ENCODE measurements at places on chromosomes 3 and 15.
A peak's percentile ranks its signal among the peaks of the same experiment; 100 is the strongest.

- no peak for DNase-seq
Measured at GRCh38 chr3:154389861-154390260, 40.1 kb downstream of the GPR149 start.

DNA sequence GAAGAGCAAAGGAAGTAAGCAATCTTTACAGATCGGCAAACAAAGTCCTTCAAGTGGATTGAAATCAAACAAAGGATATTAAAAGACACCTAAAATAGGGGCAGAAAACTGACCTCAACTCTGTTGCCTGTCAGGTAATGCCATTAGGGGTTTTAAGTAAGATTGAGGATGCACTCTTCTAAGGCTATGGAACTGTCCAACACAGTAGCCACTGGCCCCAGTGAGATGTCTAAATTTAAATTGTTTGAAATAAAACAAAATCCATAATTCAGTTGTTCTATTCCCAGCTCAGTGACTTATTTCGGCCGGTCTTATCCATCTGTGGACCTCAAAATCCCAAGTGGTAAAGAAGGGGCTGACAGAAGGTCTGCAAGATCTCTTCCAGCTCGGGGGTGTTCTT is 49.5 kb upstream of the LMCD1 start:
- DNase-seq, result no peak

DNA sequence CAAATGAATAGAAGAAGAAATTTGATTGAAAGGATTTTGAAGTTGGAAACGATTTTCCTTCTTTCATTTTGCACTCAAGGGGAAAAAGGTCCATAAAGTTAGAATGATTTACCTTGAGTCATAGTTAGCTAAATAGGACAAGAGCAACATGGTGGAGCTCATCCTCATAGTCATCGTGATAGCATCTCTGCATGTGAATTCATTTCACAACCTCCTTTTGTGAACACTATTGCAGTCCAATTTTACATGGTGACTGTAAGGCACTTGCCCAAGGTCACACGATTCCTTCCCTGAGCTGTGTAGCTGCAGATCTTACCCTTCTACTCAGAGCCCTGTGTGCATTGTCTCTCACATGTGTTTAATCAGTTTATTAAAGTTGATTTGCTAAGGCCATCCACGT is 359.8 kb upstream of the C2CD4B start:
- DNase-seq, result no peak

- no peak for DNase-seq
Measured at GRCh38 chr3:158925021-158925420, 123.2 kb downstream of the MFSD1 start.

- no peak for DNase-seq
Measured at GRCh38 chr15:70196372-70197316, 98.9 kb upstream of the TLE3 start.

DNA sequence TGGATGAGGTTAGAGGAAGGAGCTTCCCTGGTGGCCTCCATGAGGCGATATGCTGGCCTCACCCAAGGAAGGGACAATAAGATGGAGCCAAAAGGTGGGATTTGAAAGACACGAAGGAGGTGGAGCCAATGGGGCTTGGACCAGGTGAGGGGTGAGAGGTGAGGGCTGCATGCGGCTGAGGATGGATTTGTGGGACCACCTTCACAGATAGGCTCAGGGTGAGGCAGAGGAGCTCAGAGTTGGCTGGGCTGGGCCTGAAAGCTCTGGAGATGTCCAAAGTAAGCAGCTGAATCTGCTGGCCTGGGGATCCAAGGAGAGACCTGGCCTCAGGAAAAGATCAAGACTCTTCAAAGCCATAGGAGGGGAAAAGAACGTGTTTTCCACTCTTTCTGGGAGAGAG is 49.8 kb downstream of the EXOG start:
- no peak for DNase-seq

GRCh38 chr15:66724732-66725463 is 22.9 kb downstream of the SMAD6 start:
- no peak for DNase-seq

GRCh38 chr15:101049282-101049681 is 130.1 kb downstream of the LRRK1 start:
- no peak for DNase-seq

DNA sequence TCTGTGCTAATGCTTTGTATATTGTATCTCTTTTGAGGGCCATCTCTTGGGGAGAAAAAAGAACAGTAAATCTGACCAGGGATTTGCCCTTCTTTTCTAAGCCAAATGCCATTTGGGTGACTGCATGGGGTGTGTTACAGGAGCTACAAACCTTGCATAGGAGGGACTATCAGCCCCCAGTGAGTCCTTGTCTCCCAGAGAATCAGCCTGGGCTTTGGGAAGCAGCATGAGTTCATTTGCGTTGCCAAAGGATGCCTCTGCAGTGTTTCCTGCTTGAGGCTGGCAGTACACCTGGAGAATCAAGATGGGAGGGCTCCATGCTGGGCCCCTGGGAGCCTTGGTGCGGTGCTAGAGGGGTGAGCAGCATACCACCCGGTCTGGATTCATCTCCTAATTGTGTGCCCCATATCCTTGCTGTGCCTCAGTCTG is 49.6 kb upstream of the POLG start:
- no peak for DNase-seq

GRCh38 chr3:128620268-128620691 is 30.3 kb downstream of the RPN1 start:
- peak; percentile 56 for DNase-seq

DNA sequence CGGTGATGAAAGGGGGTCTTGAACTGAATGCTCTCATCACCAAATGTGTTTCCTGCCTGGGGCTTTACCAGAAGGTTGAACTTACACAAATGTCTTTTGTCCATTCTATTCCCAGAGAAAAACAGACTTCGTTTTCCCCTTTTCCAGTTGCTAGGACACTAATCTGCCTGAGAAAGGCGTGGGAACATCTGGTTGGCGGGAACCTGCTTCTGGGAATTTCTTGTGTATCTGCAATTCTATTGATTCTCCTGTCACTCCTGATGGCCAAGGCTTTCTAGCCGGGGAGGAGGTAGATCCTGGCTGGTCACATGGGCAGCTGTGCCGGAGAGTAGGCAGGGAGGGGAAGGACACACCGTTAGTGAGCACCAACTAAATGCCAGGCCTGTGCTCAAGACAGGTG is 31.1 kb upstream of the CCDC174 start:
- no peak for DNase-seq

- DNase-seq, result no peak
Measured at GRCh38 chr3:45140141-45140769, 5.9 kb downstream of the CDCP1 start.

- DNase-seq, result no peak
Measured at GRCh38 chr3:170330366-170330765, 27.1 kb upstream of the SKIL start.

- no peak for DNase-seq
Measured at GRCh38 chr3:57706462-57706861, 13.6 kb upstream of the DENND6A start.

- DNase-seq, result no peak
Measured at GRCh38 chr3:60770532-60770931, 480.7 kb downstream of the FHIT start.

GRCh38 chr3:124659175-124659574 is 71.1 kb upstream of the UMPS start:
- DNase-seq, result no peak

DNA sequence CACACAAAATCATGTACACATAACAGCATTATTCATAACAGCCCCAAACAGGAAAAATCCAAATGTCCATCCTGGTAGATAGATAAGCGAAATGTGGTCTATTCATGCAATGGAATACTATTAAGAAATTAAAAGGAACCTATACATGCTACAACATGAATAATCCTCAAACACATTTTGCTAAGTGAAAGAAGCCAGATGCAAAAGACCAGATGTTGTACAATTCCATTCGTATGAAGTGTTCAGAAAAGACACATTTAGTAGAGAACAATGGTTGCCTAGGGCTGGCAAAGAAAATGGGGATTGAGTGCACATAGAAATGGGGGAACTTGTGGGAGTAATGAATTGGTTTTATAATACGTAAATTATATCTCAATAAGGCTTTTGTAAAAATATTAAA is 182.3 kb downstream of the EBLN2 start:
- DNase-seq, result no peak

GRCh38 chr15:31326875-31327668 is 437 bp downstream of the KLF13 start:
- DNase-seq, result no peak

DNA sequence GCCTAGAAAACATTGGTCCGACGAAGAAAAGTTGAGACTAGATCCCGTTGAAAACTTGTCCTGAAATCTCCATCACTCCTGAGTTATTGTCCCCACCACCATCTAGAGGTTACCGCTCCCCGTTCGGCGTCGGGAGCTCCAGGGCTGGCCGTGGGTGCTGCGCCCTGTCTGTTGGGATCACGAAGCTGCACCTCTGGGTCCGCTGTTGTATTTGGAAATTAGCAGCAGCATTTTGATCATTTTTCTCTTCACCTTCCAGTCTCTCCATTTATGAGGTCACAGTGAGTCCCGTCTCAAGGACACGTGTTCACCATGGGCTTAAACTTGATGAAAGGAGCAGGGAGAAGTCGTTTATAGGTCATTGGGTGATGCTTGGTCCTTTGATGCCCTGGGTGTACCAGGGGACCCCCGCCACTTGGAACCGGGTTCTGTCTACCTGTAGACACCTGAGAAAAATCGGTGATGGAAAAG is 565 bp downstream of the MANF start:
- no peak for DNase-seq

DNA sequence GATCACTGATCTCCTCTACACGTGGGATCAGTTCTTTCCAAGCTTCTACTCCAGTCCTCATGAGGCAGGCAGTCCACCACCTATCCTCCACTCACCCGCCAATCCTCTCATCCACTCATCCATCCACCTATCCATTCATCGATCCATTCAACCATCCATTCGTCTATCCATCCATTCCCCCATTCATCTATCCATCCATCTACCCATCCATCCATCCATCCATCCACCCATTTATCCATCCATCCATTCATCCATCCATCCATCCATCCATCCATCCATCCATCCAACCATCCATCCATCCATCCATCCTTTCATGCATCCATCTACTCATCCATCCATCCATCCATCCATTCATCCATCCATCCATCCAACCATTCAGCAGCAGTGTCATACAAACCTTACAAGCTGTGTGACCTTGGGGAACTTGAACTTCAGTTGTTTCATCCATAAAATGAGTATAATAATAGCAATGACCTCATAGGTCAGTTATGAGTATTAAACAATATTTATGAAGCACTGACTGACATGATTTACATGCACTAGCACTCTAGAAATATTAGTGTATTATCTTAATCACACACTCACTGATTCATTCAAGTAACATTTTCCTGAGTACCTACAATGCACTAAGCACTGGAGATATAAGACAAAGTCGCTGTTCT is 55.0 kb downstream of the TLE3 start:
- DNase-seq, result no peak

DNA sequence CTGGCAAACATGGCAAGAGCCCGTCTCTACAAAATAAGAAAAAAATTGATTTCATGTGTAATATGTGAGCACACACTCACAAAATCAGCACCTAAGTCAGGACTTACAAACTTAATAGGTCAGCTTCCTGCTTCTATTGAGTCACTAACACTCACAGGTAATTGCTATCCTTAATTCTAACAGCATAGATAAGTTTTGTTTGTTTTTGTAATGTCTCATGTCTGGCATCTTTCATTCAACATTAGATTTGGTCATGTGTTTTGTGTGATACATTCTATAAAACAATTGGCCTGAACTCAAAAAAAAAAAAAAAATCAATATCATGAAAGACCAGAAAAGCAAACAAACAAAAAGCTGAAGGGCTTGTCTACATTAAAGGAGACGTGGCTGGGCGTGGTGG is 564.7 kb downstream of the AGBL1 start:
- no peak for DNase-seq

DNA sequence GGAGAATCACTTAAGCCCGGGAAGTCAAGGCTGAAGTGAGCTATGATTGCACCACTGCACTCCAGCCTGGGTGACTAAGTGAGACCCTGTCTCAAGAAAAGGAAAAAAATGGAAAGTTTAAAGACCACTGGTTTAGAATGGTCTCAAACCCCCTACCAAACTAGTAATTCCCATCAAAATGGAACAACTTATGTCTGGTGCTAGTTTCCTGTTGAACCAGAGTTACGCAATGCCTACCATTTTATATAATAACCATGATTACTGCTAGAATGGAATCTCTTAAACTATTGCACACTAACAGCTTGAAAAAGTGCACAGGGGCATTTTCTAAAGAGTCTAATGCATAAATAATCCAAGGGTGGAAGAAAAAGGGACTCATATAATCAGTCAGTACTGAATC is 43.6 kb downstream of the DMXL2 start:
- no peak for DNase-seq

- DNase-seq, result no peak
Measured at GRCh38 chr3:16381426-16381825, 116.4 kb downstream of the OXNAD1 start.

Measured in CMK (cell line).